ENCODE measurements at places on chromosomes 7 and 10.

- no peak for DNase-seq
Measured at GRCh38 chr10:6476989-6477388, 103.1 kb downstream of the PRKCQ start.

GRCh38 chr10:117370205-117370604, 5.0 kb downstream of the PDZD8 start:
- DNase-seq: no peak

DNA sequence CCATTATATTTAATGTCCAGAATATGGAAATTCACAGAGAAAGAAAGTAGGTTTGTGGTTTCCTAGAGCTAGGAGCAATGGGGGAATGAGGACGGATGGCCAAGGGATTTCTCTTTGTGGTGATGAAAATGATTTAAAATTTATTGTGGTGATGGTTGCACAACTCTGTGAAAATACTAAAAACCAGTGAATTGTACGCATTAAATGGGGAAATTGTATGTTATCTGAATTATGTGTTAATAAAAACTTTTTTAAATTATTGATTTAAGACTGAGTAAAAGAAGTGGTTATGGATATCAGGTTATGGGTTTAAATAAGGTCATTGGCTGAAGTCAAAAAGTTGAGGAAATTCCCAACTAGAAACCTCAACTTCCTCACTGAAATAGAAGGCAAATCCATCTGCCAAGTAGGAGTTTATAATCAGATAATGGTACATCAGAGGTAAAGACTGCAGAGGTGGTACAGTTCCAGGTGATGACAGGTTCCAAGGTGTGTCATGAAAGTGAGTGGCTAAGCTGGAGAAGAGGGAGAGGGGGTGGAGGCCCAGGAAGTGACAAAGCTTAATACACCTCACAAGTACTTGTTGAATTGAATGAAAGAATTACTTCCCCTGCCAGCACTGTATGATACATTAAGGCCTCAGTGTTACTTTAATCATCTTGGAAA, 68.9 kb upstream of the CCDC71L start:
- no peak for DNase-seq

- DNase-seq: no peak
Measured at GRCh38 chr7:75699993-75700392, 38.7 kb downstream of the HIP1 start.

GRCh38 chr10:13417459-13418126, 69.5 kb upstream of the SEPHS1 start:
- DNase-seq: no peak

DNA sequence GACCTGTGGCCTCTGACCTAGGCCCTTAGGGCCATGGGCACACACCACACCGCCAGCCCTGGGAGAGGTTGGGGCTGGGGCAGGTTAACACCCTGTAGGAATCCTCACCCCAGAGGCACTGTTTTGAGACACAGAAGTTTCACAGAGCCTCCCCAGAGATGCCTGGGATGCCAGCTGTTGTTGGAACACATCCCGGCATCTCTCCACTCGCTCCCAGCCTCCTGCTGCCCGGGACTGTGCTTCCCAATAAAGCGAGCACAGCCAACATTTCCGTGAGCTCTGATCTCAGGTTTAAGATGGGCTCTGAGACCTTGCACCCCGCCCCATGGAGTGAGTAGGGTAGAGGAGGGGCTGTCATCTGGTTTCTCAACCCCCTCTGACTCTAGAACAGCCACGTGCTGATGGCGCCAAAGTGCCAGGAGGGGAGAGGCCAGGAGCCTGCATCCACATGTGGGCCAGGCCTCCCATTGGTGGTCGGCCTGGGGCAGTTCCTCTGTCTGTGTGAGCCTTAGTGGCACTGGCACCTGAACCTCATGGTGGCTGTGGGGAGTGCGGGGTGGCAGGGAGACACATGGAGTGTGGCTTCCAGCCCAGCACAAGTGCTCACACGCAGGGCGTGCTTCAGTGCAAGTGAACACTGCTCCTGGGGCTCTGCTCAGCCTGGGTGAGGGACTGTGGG, 54.7 kb downstream of the RASGEF1A start:
- no peak for DNase-seq

- no peak for DNase-seq
Measured at GRCh38 chr10:26528715-26529393, 90.7 kb downstream of the APBB1IP start.

- no peak for DNase-seq
Measured at GRCh38 chr7:23768022-23768421, 58.0 kb downstream of the STK31 start.

- DNase-seq: no peak
Measured at GRCh38 chr7:12670743-12671520, 16.5 kb upstream of the ARL4A start.

- no peak for DNase-seq
Measured at GRCh38 chr7:36692456-36692855, 31.8 kb downstream of the AOAH start.

GRCh38 chr10:14111208-14111607, 219.5 kb downstream of the FRMD4A start:
- no peak for DNase-seq

DNA sequence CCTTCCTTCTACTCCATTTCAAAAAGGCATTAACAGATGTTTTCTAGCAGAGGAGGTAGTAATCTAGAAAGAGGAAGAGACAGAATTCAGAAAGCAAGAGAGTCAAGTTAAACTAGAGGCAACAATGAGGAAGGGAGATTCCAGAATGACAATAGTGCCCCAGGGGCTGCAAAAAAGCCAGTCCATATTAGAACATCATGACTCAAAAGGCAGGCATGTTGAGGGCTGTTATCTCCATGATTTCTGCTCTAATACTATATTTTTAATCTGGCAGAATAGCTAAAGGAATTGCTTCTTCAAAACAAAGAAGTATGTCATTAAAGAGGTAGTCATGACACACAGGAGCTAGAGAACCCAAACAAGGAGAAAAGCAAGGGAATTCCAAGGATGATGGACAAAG, 599.6 kb downstream of the INHBA start:
- no peak for DNase-seq

DNA sequence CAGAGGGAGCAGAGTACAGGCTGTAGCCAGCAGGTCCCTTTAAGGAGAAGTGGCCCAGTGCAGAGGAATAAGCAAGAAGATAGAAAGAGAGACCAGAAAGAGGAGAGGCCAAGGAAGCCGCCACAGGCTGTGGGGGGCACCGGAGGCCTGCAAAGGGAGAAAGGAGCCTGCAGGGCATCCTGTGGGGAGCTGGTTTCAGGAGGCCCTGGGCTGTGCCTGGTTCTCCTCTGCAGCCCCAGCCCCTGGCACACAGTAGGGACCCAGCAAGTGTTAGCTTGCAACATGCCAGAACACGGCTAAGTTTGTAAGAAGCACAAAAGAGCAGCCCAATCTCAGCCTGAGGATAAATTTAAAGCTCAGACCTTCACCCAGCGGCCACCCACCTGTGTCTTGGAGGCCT, 12.3 kb upstream of the C10orf71 start:
- no peak for DNase-seq

DNA sequence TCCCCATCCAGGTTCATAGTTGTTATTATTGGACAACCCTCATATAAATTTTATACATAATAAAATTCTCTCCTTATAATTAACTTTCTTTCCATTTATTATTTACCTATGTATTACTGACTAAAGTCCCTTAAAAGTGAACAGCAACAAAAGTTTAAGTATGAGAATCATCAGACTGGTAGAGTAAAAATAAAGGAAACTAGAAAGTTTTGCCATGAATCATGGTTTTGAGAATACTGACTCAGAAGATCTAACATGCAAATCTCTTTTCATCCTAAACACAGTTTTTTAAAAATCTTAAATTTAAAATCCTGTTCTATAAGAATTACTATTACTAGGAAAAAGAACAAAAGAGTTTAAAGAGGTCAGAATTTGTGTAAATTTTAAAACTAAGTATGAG, 32.1 kb downstream of the HERC4 start:
- no peak for DNase-seq

DNA sequence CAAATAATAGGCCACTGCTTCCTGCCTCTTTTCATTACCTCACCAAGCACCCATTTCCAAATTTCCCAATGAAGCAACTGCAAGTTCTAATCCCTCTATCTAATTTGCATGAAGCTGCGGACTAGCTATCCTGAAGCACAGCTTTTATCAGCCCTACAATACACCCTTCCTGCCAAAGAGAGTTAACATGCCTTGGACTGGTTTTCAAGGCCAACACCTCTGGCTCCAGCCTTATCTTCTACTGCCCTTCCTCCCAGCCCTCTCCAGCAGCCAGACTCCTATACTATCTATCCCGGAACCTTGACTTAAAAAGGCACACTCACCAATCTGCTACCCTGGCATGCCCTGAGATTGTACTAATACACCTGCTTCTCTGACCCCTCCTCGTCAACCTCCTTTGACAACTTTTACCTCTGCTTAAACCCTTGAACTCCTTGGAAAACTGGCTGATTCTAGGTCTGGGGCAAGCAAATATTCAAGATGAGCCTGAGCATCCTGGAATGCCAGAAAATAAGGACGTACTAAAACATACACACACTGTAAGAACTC, 73.4 kb downstream of the SGMS1 start:
- DNase-seq: no peak

- no peak for DNase-seq
Measured at GRCh38 chr7:80641548-80641947, 3.1 kb downstream of the CD36 start.
